ENCODE measurements at places on chromosomes 13 and 19.

- no peak for DNase-seq
Observed at GRCh38 chr13:97781891-97782305, 171.6 kb upstream of the IPO5 start.

DNA sequence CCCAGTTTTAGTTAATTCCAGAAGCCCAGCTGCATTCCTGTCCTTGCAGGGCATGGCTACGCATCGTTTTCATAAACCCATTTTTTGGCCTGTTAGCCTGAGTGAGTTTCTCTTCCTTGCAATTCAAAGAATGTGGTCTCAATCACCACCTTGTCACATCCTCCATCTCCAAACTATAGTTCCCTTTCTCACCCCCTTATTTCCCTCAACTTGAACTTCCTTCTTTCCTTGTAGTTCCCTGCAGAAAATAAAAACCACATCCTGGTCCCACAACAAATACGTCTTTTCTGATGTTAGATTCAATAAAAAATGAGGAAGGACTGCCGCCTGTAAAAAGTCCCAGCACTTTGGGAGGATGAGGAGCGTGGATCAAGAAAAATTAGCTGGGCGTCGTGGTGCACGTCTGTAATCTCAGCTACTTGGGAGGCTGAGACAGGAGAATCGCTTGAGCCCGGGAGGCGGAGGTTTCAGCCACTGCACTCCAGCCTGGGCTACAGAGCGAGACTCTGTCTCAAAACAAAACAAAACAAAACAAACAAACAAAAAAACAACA, 13.2 kb downstream of the ADGRE3 start:
- no peak for DNase-seq

DNA sequence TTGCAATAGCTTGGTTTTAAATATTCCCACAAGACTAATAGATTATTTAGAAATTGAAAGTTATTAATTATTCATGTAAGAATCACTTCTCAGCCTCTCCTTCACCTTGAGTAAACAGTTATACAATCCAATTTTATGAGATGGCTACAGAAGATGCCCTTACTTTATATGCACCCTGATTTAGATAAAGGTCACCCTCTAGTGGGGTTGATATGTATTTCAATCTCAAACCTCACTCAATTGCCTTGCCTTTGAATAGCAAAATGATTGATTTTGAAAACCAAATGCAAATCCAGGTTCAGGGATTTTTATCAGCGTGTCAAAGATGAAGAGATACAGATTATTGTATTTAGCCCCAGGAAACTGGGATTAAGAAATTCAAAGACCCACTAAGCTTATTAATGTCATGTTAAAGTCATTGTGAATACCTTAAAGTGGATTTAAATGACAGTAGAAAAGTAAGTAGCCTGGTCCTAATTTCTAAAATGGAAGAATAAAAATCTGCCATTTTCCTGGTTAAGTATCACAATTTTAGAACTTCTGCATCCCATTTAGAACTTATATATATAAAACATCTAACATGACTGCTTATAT, 305.1 kb downstream of the ITGBL1 start:
- peak; percentile 31 for DNase-seq

GRCh38 chr19:58311345-58311865, 6.2 kb downstream of the ERVK3-1 start:
- DNase-seq, result no peak

DNA sequence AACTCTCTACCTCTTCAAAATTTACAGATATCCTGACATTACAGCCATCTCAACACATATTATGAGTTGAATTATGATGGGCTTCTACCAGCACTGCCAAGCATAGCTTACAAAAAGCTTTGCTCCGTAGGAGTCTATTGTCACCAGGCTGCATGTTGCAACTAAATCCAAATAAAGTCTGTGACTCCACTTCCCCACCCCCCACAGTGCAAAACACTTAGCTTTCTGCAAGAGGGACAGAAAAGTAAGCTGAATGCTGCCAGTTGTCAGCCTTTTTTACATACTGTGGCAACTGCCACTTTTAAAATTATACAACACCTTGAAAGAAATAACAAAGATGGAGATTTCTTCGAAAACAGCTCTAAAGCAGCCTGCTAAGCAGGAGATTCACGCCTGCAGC, 189.1 kb downstream of the FGF14 start:
- no peak for DNase-seq

DNA sequence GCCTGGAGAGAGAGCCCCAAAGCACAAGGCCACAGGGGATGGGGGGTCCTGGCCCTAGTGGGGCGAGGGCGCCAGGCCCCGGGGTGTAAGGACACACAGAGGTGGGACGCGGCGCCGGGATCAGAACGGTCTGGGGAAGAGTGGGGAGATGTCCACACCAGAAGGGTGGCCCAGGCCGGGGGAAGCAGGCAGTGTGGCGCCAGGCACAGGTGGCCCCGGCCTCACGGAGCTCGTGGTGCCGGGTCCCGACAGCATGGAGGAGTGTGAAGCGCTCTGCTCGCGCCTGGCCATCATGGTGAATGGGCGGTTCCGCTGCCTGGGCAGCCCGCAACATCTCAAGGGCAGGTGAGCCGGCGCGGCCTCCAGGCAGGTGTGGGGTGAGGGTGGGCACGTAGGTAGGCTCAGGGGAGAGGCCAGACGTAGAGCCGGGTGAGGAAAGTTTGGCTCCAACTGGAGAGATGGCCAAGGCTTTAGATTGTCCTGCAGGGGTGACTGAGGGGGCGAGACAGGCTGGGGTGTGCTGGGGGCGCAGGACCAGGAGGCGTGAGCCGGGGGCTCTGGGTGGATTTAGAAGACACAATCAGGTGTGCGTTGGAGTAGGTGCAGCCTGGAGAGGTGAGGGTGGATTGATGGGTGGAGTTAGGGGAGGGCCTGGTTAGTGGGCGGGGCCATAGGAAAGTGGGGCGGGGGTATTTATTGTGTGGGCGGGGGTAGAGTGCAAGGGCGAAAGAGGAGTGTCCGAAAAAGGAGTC, 2.9 kb upstream of the ARHGAP45 start:
- DNase-seq, result no peak

DNA sequence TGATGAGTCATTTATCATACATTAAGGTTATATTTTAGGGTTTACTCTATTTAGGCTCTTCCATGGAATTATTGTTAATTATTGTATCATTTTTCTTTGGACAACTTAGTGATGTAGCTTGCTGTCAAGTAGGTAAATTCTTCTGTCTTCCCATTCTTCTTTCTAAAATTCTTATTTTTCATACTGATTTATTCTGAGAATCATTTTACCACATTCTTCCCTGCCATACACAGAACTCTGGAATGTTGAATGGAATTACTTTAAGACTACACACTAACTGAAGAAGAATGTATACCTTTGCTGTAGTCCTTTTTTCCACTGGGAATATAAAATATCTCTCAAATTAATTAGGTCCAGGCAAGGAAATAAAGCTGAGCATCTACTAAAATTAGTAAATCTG, 24.5 kb upstream of the SLC7A1 start:
- DNase-seq, result no peak

GRCh38 chr19:35868172-35868822, at the start of gene APLP1:
Gene APLP1, plus strand, starts transcription at chr19:35868574. Its CDS starts 63 bp downstream, at chr19:35868637.
- no peak for DNase-seq

DNA sequence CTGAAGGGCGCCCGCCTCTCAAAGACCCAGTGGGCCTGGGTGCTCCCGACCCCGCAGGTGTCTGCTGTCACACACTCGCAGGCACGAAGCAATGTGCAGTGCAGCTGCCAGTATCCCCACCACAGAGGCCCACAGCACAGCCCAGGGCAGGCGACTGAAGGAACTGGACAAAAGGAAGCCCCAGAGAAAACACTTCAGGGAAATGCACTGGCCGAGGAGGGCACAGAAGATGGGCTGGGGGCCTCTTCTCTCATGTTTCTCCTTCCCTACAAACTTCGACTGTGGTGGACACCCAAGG, 10.0 kb downstream of the AKAP8 start:
- no peak for DNase-seq

DNA sequence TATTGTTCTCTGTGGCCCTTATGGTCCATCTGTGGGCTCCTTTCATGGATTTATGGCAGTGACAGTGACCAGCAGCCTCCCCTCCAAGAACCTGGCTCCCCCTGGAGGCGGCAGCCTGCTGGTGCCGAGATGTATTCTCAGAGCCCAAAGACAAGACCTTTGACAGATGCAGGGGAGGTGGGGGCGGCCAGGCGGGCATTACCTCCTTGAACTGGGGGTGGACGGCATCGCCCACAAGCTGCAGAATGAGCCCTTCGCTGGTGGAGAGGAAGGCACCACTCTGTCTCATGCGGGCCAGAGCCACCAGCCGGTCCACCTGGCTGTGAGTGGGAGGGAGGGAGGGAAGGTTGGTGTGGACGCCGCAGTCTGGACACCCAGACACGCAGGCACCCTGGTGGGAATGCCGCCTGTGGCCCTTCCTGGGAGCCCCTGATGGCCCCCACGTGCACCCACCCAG, 6.6 kb downstream of the ISOC2 start:
- DNase-seq, result no peak

All from NCI-H2081 treated with DMSO at 0.1 percent for 48 hours (cell line).